Smooth muscle cell of bladder (primary cell): ENCODE measurements at places on chromosomes 5 and 9. TPM values are rescaled to one million over a fixed set of nuclear protein-coding genes. Genes with fewer than 3 reads are reported as not detected.

Gene LPCAT1
- 45.7 and 73.4 TPM in 2 replicates for total RNA-seq

Gene ACSL6
- total RNA-seq, result under 0.01 and 0.09 TPM in 2 replicates

Gene SLC36A2
- not detected in 2 replicates for total RNA-seq

Gene SPATA31E1
- total RNA-seq, result not detected in 2 replicates

Gene FBXO4
- total RNA-seq, result 13.5 and 14.1 TPM in 2 replicates

Gene FOXD4L6
- under 0.01 and 0.09 TPM in 2 replicates for total RNA-seq

Gene OR13C2
- total RNA-seq, result not detected in 2 replicates

Gene ARL14EPL
- total RNA-seq, result 0.18 TPM in 1 of 2 replicates, not detected in the other

Gene PCDHA9
- under 0.01 and 0.18 TPM in 2 replicates for total RNA-seq

Gene NCS1
- 32.3 and 60.0 TPM in 2 replicates for total RNA-seq
